ENCODE measurements at places on chromosomes 6 and 20.

DNA sequence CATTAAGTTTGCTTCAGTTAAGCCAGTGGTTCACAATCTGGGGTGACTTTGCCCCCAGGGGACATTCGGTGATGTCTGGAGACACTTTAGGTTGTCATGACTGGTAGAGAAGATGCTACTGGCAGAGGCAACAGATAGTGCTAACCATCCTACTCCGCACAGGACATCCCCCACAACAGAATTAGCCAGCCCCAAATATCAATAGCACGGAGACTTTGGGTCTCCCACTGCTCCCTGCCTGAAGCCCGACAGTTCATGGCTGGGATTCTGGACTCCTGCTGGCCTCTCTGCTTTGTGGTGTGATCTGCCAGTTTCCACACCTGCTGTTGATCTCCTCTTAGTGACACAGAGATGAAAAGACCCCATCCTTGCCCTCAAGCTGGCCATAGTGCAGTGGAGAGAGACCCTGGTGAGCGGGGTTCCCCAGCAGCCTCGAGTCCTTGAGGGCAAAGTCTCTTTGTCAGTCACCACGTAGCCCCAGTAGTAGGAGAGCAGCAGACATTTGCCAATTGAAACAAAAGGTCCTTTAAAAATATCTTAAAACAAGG, 24.7 kb upstream of the TTPAL start:
- DNase-seq: no peak

DNA sequence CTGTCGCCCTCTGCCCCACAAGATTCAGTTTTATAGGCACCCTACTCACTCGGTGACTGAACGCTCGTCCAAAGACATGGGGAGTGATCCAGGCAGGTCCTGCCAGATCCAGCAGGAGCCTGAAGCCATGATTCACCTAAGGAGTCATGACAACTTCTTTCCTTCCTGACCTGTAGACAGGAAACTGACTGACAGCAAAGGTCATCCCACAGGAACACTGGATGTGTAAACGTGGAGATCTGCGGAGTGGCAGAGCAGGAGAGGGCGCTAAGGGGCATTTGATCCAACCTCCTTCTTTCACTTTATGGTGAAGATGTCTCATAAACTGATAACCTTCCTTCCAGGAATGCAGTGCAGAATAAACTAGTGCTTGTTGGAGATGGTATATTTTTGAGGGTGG, 192.2 kb downstream of the GJA10 start:
- DNase-seq: no peak

DNA sequence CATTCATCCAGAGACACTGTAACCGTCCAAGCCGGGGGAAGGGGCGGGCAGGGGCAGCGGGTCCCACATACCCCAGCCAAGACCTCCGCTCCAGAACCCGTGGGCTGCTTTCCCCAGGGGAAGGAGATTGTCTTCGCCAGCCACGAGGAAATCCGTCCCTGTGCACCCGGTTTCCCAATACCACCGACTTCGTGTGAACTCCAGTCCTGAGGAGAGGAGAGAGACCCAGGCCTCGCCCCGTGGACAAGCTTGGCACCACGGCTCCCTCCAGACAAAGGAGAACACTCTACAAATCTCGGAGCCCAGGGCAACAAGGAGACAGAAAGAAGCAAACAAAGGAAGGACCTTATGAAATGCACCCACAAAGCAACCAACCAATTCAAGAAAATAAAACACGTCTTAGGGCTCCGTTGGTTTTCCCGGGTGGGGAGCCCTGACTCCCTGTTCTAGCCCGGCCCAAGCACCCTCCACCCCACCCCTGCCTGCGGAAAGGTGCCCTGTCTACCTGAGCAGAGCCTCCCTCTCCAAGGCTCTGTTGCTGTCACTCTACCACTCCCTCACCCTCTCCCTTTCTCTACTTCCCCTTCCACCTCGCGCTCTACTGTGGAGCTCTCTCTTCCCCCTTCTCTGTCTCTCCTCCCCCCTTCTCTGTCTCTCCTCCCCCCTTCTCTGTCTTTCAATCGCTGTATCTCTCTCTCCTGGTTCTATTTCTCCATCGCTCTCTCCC, 1382.8 kb upstream of the DEFB115 start:
- no peak for DNase-seq

- no peak for DNase-seq
Observed at GRCh38 chr6:107820338-107821261, 3.5 kb downstream of the SCML4 start.
